ENCODE measurements at places on chromosomes 16 and 17. TPM values are rescaled to one million over a fixed set of nuclear protein-coding genes. Genes with fewer than 3 reads are reported as not detected.
A peak's percentile ranks its signal among the peaks of the same experiment; 100 is the strongest.

DNA sequence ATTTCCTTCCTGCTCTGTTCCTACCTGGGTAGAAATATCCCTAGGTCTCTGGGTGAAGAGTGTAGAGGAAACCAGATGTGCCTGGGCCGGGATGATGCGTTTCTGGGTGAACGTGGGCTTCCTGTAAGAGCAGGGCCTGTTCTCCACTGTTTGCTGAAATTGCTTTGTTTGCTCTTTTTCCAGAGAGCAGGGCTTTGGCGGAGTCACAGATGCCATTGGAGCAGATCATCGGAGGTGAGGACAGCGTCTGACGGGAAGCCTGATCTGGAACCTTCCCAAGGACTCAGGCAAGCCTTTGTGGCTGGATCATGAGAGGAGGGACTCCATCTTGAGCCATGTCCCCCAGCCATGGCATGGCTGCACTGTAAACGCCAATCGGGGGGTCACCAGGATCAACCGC, 15.4 kb downstream of the DHODH start:
- no peak for DNase-seq

DNA sequence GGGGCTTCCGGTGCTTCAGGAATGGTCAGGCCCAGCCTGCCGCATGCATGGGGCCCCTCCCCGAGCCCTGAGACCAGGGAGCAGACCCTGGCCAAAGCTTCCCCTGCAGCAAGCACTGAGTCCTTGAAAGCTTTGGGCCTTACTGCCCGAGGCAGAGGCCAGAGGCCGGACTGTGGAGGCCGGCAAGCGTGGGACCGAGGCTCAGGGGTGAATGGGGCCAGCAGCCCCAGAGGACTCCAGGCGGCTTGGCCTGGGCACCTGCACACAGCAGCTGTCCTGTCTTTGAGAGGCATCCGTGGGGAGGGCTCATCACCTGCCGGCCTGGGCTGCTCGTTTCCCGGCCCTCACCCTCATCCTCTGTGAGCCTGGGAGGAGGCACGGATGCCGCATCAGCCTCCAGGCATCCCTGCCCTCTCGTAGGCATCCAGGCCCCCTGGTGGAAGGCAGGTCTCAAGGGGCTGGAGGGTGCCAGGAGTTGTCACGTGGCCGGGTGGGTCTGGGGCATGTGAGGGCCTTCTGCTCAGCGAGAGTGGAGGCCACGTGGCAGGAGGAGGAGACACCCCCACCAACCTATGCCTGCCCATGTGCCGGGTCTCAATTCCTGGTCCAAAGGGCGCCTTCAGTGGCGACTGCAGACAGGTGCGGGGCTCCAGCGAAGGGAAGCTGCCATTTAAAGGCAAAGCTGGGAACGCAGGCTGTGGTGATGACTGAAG, 31.4 kb downstream of the CACNA1H start:
- DNase-seq, result no peak

- DNase-seq, result peak; percentile 70
Measured at GRCh38 chr16:77212741-77213541, 13.7 kb downstream of the SYCE1L start.

GRCh38 chr16:57791893-57792461, 10.3 kb downstream of the KIFC3 start:
- no peak for DNase-seq

GRCh38 chr17:75159196-75160031, 5.1 kb upstream of the JPT1 start:
- no peak for DNase-seq

GRCh38 chr16:87801679-87802259, 36.0 kb upstream of the KLHDC4 start:
- no peak for DNase-seq

GRCh38 chr17:18111330-18111971, 2.9 kb downstream of the MYO15A start:
- no peak for DNase-seq

DNA sequence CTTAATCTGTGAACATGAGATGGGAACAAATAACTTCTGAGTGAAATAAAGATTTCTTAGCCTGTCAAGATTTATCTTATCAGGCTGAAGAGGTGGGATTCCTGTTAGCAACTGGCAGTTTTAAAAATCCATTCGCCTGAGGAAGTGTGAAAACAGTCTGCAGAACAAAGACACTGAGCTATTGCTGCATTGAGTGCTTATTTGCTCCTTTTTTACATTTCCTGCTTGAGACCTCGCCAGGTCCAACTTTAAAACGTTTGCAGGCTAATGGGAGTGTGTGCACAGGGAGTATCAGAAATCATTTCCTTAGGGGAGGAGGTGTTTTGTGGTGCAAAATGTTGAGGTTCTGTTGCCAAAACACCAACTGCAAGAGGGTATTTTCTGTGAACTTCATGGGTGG, 957.8 kb upstream of the RBFOX1 start:
- DNase-seq, result no peak

DNA sequence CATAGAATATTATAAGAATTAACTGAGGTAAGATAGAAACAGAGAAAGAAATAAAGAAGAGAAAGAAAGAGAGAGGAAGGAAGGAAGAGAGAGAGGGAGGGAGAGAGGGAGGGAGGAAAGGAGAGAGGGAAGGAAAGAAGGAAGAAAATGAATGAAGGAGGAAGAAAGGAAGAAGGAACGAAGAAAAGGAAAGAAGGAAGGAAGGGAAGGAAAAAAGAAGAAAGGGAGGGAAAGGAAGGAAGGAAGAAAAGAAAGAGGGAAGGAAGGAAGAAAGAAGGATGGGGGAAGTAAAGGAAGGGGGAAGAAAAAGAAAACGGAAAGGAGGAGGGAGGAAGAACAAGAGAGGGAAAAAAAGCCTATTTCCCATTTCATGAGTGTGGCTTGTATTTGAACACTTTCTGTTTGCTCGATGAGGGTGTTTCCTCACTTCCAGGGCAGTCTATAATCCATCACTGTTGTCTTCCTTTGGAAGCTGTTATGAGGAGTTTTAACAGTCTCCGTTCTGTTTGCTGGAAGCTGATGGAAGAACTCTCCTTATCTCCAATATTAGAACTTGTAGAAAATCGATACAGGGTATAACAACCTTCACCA, 402.4 kb downstream of the TMEM114 start:
- DNase-seq, result no peak

Gene MSRB1
- total RNA-seq, result 16.8 TPM

Gene SLC47A2
- total RNA-seq, result not detected

Gene HYDIN
- not detected for total RNA-seq

Gene ZG16B
- total RNA-seq, result not detected

Gene AOC2
- 4.1 TPM for total RNA-seq

Gene PITPNM3
- total RNA-seq, result 0.58 TPM

Gene CLEC10A
- total RNA-seq, result not detected

Gene C16orf95
- 3.5 TPM for total RNA-seq

Gene NDRG4
- 0.54 TPM for total RNA-seq

Gene PRR35
- total RNA-seq, result 0.11 TPM

Gene LAT
- total RNA-seq, result 241 TPM

Gene TOP2A
- total RNA-seq, result 10.4 TPM

Gene MNT
- total RNA-seq, result 29.5 TPM
